ENCODE measurements at places on chromosomes 6 and 20. TPM values are rescaled to one million over a fixed set of nuclear protein-coding genes. Genes with fewer than 3 reads are reported as not detected.

GRCh38 chr6:42899871-42900270, 16.0 kb upstream of the PTCRA start:
- DNase-seq: no peak

- no peak for DNase-seq
These were observed 76.7 kb downstream of the RNF182 start for GRCh38 chr6:14001329-14002012.

DNA sequence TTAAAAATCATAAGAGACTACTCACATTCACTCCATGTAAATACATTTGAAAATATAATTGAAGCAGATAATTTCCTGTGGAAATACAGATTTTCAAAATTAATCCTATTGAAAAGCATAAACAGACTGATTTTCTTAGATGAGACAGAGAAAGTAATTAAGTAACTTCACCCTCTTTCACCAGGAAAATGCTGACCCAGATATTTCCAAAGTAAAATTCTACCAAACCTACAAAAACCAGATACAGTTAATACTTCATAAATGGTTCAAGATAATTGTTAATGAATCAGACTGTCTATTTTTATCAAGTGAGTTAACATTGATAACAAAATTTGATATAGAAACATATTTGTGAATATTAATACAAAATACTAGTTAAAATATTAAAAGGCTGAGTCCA, 233.5 kb upstream of the KHDRBS2 start:
- no peak for DNase-seq

DNA sequence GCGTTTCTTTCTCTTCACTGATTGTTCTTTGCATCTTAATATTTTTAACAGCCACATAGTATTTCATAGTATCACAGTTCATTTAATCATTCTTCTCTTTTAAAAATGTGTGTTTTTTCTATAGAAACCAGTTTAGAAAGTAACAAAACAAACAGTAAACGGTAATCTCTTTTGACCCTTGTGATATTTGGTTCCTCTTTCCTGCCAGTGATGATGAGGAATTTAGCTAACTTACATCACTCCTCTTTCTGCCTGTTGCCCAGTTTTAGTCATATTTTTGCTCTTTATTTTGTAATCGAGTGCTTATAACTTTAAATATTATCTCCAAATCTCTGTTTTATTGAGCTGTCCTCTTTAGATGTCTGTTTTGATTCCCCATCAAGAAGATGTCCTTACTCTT, 38.1 kb upstream of the ZBTB24 start:
- DNase-seq: no peak

- DNase-seq: no peak
These were observed 58.7 kb upstream of the SLC2A12 start for GRCh38 chr6:134111062-134111677.

GRCh38 chr20:45069261-45069660, 31.7 kb downstream of the KCNS1 start:
- no peak for DNase-seq

Gene EEF1E1
- 32.4 TPM for total RNA-seq

Gene PTK6
- total RNA-seq: not detected
